ENCODE measurements at places on chromosomes 3 and 15. TPM values are rescaled to one million over a fixed set of nuclear protein-coding genes. Genes with fewer than 3 reads are reported as not detected.

Gene AGBL1
- total RNA-seq = not detected

Gene DAZL
- not detected for total RNA-seq

Gene ARNT2
- total RNA-seq = 1.3 TPM

Gene RTP1
- not detected for total RNA-seq

Gene CCR9
- total RNA-seq = not detected

Gene ZNF592
- 2.0 TPM for total RNA-seq

Gene RPL35A
- 448 TPM for total RNA-seq

Gene PLA2G4E
- total RNA-seq = not detected

Gene CATSPER2
- 1.3 TPM for total RNA-seq

Gene ACTC1
- 0.16 TPM for total RNA-seq

Gene ERICH6
- total RNA-seq = 0.17 TPM

Gene TICRR
- total RNA-seq = 0.32 TPM

Gene NUP210
- total RNA-seq = not detected

Gene NR2F2
- total RNA-seq = 13.2 TPM

Gene ZMYND10
- 1.3 TPM for total RNA-seq

Gene GOLGA6B
- total RNA-seq = under 0.01 TPM

Gene HTR3E
- total RNA-seq = not detected

Gene ROBO1
- 66.8 TPM for total RNA-seq

Gene DPPA2
- total RNA-seq = not detected

Gene GTF2A2
- total RNA-seq = 19.2 TPM

Gene CXCR6
- not detected for total RNA-seq

Gene GPR87
- not detected for total RNA-seq

Gene MBD4
- 18.1 TPM for total RNA-seq

Gene SEMA6D
- 4.9 TPM for total RNA-seq

Gene FRMD4B
- under 0.01 TPM for total RNA-seq

Gene ZNF385D
- total RNA-seq = 1.5 TPM

Gene IQCH
- 4.8 TPM for total RNA-seq

Gene CHL1
- total RNA-seq = 16.2 TPM

Gene GOLGB1
- 67.1 TPM for total RNA-seq

Gene SOX14
- total RNA-seq = not detected

Gene CNBP
- total RNA-seq = 253 TPM

Gene PXYLP1
- total RNA-seq = 3.6 TPM

Gene DCLK3
- under 0.01 TPM for total RNA-seq

Gene SPSB4
- total RNA-seq = not detected

Gene GOLGA8G
- total RNA-seq = not detected

Gene CPNE4
- total RNA-seq = not detected

Gene PTPRG
- total RNA-seq = 32.6 TPM

Gene FANCD2OS
- not detected for total RNA-seq

Gene NPAP1
- total RNA-seq = under 0.01 TPM

Gene SLC6A1
- total RNA-seq = not detected

Gene RARB
- 11.7 TPM for total RNA-seq

Gene PLAAT1
- not detected for total RNA-seq

Gene ZNF654
- 8.4 TPM for total RNA-seq

Gene GXYLT2
- total RNA-seq = 24.1 TPM

Gene LPP
- total RNA-seq = 33.4 TPM

Gene CD200
- total RNA-seq = under 0.01 TPM

Gene TMCO5A
- not detected for total RNA-seq

Gene ROPN1B
- not detected for total RNA-seq

Gene WDR93
- total RNA-seq = 0.16 TPM

Gene ITIH1
- not detected for total RNA-seq

Gene OR5H6
- total RNA-seq = not detected

Gene SCN5A
- under 0.01 TPM for total RNA-seq

Gene LRTM1
- total RNA-seq = not detected

Data from bronchial smooth muscle cell (primary cell).